MV-4-11 (cell line): ENCODE measurements at places on chromosomes 6 and 20.

DNA sequence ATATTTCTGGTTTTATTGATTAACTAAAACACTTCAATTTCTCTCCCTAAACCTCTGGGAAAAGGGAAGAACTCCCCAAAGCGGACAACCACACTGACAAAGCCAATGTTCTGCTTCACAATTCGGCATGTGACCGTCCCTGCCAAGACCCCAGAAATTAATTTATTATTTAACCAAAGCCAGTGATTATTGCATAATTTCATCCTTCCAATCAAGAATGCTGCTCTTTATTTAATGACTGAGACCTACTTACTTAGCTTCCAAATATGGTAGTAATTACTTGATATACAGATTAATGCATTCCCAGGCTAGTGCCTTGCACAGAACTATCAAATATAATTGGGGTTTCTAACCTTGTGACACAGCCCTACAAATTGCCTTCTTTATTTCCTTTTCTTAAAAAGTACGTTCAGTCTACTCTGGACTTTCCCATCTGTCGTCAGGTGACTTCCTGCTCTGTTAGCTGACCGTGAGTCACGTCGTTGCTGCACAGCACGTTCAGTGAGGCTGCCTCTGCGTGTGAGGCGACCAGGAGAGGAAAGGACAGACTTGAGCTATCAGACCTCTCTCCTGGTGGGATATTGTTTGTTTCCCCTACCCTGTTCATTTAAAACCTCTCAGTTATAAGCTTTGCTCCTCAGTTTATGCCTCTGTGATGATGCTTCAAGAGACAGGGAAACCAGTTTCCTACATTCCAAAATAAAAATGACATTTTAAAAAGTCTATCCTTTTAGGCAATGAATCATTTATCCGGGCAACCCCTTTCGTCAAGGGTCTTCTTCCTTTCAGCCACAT is 55.7 kb upstream of the TNFAIP3 start:
- DNase-seq = peak; percentile 77

GRCh38 chr6:169848946-169849345 is 97.5 kb downstream of the ERMARD start:
- DNase-seq = no peak

GRCh38 chr20:54044156-54044555 is 26.2 kb downstream of the BCAS1 start:
- peak; percentile 86 for DNase-seq

GRCh38 chr20:45911486-45912343 is at the start of gene PLTP:
Gene PLTP, minus strand, starts transcription at chr20:45912155. Its CDS starts 703 bp downstream, at chr20:45911452.
- no peak for DNase-seq

- no peak for DNase-seq
Measured at GRCh38 chr6:27370391-27370790, 18.2 kb upstream of the ZNF391 start.

GRCh38 chr6:98875375-98875774 is 41.0 kb downstream of the POU3F2 start:
- DNase-seq = no peak

DNA sequence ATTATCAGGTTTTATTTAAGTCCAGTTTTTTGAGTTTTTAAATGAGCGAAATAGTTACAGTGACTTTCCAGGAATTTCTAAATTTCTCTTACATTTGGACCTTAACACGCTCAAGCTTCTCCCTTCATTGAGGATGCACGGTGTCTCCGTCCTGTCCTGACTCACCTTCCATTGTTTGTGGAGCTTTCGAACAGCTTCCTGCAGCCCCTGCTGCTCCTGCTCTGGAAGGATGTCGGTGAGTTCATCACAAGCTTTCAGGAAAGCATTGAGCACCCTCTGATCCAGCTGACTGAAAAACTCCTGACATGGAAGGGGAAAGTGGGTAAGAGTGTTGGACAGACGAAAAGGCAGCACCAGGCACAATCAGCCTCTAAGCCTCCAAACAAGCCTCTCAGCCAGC is 183.7 kb downstream of the SYNE1 start:
- DNase-seq = no peak

DNA sequence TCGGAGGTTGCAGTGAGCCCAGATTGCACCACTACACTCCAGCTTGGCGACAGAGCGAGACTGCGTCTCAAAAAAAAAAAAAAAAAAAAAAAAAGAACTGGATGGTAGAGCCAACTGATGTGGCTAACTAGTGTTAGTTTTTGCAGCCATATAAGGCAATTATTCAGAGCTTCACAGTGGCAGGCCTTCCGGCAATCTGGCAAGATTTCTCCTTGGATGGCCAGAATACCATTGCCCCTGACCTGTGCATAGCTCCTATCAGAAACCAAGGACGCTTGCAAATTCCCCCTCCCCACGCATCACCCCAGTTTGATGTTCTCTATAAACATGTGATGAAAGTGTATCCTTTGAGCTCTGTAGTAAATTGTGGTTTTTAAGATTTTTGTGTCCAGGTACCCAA is 127.0 kb downstream of the RNF144B start:
- no peak for DNase-seq

DNA sequence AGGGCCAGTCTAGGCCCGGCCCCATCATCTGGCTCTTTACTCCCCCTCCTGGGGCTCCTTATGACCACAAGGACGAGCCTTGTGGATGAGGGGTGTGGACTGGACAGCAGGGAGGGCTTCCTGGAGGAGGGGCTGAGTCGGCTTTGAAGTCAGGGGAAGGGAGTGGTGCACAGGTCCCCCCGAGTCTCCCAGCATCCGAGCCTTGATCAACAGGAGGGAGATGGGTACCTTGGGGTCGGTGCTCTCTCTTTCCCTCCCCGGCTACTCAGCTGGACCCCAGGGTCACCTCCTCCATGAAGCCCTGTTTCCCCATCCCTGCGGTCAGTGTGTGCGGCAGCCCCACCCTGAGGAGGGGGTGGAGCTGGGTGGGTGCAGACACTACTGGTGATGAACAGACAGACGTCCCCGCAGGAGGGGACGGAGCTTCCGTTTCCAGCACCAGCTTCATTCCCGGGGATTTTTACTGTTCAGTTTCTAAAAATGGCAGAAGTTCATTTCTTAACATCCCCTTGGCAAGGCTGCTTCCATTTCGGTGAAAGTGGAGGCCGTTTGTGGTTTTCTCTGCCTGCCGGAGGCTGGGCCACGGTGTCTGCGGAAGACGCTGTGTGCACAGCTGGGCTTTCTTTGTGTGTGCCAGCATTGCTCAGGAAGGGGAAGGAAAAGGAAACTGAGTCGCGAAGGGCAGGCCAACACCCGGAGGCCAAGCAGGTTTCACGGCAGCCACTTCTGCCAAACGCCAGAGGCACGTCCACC is 19.6 kb downstream of the NTSR1 start:
- peak; percentile 98 for DNase-seq
